T-helper 9 cell (primary cell): ENCODE measurements at places on chromosomes 4 and X.

GRCh38 chrX:46398126-46398525 lies 147.1 kb downstream of the ZNF674 start:
- DNase-seq: no peak

- no peak for DNase-seq
These were observed 114.0 kb downstream of the RBM47 start for GRCh38 chr4:40515398-40516293.

DNA sequence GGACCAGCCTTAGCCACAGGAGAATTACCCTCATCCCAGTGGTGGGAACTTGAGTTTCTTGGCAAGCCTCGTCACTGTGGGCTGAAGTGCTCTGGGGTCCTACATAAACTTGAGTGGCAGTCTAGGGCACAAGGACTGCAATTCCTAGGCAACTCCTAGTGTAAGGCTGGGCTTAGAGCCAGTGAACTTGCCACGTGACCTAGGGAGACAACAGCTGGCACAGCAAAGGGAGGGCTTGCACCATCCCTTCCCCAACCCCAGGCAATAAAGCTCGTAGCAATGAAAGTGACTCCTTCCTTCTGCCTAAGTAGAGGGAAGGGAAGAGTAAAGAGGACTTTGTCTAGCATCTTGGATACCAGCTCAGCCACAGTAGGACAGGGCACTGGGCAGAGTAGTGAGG lies 81.8 kb downstream of the TEX11 start:
- DNase-seq: no peak

DNA sequence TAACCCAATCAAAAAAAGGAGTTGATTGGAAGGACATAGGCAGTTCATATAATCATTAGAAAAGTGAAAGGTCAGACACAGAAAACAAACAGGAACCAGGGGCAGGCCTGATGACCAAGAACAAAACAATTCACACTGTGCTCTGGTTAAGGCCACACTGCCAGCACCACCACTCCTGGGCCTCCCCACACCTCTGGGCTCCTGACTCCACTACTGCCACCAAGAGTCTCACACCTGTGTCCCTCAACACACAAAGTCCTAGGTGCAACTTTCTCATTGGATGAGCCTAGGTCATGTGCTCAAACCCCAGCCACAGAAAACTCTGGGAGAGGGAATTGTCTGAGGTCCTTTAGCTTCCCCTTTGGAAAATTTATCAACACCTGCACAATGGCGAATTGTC lies 11.1 kb upstream of the FAM9C start:
- DNase-seq: no peak

DNA sequence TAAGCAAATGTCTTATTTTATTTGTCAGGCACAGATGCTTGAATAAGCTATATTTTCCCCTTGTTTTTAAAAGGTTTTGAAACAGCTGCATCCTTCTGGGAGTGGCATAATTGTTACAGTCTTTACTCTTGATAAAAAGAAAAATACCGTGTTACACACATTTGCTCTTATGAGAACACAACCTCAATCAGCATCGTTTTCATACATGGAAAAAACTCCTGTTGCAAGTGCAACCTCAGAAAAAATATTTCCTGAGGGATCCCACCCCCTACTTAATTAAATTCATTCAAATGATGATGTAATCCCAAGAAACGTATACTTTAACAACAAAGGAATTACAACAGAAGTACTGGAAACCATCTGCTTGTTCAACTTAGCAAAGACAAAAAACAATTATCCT lies 58.6 kb downstream of the SMAD1 start:
- no peak for DNase-seq

GRCh38 chrX:139831017-139831416 lies 101.8 kb downstream of the ATP11C start:
- no peak for DNase-seq

- DNase-seq: no peak
These were observed 233.2 kb downstream of the EPHA5 start for GRCh38 chr4:65437102-65437501.

- no peak for DNase-seq
These were observed 928.3 kb downstream of the GLUD2 start for GRCh38 chrX:121975671-121976070.
